ENCODE measurements at places on chromosomes 7 and 10.

DNA sequence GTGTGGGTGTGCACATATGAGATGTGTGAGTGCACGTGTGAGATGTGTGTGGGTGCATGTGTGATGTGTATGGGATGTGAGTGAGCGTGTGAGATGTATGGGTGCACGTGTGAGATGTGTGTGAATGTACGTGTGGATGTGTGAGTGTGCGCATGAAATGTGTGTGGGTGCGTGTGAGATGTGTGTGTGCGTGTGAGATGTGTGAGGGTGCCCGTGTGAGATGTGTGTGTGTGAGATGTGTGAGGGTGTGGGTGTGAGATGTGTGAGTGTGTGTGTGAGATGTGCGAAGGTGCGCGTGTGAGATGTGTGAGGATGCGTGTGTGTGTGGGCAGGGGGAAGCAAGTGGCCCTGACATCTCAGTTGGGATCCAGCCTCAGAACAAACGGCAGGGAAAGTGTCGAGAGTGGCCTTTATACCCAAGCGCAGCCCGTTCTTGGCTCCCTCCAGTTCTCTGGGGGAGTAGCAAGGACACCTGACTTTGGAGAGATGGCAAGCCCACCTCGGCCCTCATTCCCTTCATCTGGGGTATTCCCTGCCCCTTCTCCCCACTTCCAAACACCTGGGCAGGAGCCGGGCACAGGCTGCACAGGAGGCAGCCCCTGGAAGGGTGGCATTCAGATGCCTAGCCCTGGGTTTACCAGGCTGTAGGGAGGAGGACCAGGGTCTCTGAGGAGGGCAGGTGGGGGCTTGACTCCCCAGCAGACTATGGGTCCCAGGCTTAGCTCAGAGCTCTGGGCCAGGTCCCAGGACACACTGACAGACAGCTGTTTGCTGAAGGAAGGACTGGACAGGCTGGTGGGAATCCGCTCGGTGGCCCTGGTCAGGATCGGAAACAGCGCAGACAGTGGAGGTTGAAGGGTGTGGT lies 31.6 kb downstream of the PPIF start:
- no peak for DNase-seq

DNA sequence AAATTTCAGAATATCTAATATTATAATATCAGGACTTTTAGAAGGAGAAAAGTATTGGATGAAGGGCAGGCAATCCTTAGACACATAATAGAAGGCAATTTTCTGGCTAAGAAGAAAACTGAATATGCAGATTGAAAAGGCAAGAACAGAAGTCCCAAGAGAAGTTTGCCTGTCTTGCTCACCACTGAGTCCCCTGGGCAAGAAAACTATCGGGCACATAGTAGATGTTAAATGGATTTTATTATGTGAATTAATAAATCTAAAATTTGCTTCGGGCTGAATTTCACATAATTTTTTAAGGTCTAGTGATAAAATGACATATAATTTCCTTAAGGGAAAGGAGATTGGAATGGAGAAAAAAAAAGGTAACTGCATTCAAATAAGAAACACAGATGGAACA lies 380.9 kb upstream of the GRM3 start:
- DNase-seq: no peak

GRCh38 chr7:101927802-101928201 lies 110.4 kb downstream of the CUX1 start:
- no peak for DNase-seq

DNA sequence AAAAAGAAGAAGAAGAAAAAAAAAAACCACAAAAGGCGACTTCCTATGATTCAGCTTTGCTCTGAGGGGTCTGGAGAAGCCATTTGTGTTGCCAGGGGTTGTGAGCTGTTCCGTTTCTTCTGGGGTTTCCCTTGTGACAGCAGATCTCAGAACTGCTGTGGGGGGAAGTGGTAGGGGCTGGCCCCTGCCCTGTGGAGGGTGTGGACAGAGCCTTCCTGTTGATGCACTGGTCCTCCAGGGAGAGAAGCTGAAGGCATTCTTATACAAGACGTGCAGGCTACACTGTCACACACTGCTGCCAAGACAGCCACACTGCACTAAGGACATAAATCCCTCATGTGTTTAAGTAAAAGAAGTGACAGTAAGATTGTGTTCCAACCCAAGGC lies 17.3 kb upstream of the CSGALNACT2 start:
- DNase-seq: peak; percentile 16
